Stimulated activated CD8-positive, alpha-beta memory T cell treated with anti-CD3 and anti-CD28 coated beads, Interleukin-7, amount 100 ng/mL, for 4 hours (primary cell): ENCODE measurements at places on chromosomes 1 and 21.

GRCh38 chr1:43879414-43879813 is 54.2 kb upstream of the ARTN start:
- no peak for DNase-seq

DNA sequence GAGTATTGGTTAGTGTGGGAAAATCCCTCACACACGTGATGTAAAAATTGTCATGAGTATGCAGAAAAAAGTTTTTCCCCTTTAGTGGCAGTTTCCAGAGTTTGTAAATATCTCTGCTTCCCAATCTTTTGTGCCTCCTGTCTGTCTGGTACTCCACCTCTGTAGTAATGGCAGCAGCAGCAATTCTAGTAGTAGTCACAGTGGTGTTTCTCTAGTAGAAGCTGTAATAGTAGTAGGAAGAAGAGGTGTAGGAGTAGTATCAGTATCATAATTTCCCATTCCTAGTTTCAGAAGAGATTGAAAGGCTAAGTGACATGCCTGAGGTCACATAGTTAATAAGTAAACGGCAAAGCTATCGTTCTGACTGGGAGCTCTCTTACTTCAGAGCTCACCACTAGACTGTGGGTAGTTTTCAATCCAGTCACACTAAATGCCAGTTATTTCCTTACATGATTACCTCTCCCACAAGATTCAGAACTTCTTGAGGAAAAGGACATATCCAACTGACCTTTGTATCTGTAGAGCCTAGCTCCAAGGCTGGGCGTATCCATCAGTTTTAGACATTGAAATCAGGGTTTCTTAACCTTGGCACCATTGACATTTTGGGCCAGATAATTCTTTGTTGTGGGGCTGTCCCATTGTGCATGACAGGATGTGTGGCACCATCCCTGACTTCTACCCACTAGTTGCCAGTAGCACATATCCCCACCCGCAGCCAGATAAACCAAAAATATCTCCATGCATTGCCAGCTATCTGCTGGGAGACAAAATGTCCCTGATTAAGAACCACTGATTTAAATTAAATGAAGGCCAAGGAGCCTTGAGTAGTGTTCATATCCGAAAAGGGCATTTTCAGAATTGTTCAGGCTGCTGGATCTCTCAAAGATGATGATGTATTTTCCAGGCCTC is 135.9 kb downstream of the FGGY start:
- no peak for DNase-seq

GRCh38 chr1:15885269-15885668 is 37.8 kb downstream of the SPEN start:
- DNase-seq = no peak

DNA sequence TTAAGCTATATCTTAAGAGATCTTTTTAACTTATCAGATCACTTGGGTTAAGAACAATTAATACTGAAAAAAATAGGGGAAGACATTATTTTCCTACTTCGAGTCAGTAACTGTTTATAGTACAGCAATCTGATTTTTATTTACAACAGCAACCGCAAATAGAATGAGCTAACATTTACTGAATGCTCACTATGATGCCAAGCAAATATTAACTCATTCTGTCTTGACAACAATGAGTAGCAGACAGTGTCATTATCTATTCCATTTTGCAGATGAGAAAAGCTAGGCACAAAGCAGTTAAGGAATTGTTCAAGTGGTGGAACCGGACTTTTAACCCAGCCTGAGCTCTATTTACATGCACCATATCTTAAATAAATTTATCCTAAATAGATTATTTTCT is 273.7 kb downstream of the NTNG1 start:
- DNase-seq = no peak

DNA sequence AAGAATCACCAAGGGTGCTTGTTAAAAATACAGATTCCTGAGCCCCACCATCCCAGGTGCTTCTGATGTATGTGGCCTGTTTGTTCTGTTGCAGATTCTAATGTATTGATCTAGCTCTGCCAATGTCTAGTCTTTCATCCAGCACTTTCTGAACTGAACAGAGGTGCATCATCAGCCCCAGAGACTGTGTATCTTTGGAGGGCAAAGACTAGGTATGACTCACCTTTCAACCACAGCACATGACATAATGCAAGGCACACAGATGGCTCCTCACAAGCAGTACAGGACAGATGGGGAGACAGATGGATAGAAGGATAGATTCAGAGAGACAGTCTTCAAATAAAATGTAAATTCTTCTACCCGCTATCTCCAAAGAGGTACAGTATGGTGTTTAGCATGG is 32.3 kb downstream of the CD58 start:
- no peak for DNase-seq

DNA sequence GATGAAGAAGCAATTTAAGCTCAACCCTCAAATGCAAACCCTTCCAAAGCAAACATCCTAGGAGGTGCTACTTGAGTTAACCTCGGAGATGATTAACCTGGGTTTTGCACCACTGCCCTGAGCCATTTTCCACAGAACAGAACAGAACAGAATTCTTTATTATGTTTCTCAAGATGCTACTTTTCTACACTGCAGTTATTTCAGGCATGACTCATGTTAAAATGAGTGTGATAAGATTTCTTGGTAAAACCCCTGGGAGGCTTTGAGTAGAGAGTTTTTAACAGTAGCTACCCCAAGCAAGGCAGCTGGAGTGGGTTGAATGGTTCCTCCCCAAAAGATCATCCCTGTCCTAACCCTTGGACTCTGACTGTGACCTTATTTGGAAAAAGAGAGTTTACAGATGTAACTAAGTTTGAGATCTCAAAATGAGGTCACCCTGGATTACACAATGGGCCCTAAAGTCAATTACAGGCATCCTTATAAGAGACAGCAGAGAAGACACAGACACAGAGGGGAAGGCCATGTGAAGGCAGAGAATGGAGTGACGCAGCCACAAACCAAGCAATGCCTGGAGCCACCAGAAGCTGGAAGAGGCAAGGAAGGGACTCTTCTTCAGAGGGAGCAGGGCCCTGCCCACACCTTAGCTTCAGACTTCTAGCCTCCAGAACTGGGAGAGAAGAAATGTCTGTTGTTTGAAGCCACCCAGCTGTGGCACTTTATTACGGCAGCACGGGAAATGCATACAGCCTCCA is 153.4 kb downstream of the ETS2 start:
- no peak for DNase-seq

DNA sequence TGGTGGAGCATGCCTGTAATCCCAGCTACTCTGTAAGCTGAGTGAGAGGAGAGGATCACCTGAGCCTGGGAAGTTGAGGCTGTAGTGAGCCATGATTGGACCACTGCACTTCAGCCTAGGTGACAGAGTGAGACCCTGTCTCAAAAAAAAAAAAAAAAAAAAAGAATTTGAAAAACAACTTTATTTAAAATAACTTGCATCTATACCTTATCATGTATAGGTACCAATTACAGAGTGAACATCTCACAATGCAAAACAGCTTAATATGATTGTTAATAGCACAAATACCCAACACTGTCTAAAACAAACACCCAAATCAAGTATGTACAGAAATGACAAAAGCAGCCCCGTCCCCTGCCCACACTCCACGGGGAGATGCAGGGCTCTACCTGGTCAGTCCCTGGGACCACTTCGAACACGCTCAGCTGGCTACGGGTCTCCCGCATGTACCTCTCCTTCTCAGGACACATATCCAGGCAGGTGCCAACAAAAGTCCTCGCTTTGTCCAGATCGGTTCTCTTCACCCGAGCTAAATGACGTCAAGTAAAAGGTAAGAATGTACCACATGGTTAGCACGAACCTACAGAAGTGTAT is 10.5 kb downstream of the MCM3AP start:
- no peak for DNase-seq

DNA sequence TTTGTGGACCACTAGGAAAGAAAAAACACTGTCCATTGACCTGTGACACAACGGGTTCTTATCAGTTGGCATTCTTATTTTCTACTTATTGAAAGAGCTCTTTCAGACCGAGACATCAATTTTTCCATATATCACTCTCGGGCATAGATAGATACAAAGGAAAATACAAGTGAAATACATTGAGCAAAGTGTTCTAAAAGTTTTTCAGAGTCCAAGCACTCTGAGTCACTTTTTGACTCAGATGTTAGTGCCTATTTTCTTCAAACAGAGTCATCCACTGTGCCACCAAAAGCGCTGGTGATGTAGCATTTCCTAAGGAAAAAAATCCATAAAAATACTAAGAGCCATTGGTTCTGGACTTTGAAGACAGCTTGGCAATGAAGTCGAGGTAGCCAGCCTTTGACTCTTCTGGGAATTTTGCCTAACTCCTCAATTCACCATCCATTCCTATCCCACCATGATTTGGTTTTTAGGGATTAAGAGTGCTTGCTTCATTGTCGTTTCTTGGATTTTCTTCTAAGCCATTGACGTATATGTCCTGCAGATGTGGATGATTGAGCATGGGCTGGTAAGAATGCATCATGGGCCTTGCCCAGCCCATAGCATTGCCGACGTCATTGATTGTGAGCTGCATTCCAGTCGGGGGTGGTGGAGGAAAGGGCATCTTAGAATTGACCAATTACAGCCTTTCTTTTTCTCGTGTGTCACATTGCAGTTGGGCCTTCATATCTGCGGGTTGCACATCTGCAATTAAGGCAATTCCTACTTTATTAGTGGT is 10.6 kb downstream of the GALNT2 start:
- no peak for DNase-seq

DNA sequence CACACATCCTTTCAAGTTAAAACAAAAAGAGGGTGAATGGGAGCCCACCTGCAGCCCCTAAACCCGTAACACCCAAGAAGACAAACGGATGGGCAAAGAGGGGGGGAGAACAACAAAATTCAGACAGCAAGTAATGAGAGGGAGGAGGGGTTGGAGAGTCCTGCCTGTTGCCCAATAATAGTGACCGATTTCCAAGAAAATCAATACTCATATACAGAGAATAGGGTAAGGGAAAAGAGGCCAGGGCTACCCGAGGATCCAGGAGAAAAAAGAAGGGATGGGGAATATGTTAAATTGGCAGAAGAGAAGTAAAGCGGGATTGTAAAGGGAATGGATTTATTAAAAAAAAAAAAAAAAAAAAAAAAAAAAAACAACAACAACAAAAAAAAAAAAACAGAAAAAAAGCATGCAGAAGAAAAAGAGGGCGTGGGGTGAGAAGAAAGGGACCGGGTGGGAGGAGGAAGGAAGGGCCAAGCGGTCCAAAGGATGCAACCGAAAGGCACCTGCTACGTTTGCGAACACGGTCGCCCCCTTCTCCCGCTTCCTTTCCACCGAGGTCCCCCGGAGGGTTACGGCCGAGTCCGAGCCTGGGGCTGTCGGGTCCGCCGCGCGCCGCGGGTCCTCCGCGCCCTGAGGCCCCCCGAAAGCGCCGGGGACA is 930 bp downstream of the SLC30A10 start:
- no peak for DNase-seq

GRCh38 chr1:34786521-34787325 is 5.7 kb downstream of the GJB3 start:
- peak; percentile 21 for DNase-seq

- no peak for DNase-seq
Observed at GRCh38 chr1:245698860-245699259, 544.1 kb downstream of the KIF26B start.

DNA sequence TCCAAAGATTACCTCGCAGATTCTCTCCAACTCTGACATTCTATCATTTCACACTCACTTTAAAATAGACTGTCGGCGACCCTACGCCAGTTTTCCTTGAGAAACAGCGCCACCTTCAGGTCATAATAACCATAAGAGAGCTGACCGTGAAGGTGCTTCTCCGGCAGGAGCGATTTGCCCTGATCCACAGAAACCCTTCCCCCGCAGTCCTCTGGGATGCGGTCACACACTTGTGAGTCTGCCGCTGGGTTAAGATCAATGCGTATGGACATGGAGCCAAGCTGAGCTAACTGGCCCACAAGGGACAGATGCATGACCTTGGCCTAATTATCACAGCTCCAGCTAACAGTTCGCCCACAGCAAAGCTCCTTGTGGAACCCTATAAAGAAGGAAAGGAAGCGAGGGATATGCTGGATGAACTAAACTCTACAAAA is 32.8 kb upstream of the IFNAR2 start:
- peak; percentile 39 for DNase-seq

DNA sequence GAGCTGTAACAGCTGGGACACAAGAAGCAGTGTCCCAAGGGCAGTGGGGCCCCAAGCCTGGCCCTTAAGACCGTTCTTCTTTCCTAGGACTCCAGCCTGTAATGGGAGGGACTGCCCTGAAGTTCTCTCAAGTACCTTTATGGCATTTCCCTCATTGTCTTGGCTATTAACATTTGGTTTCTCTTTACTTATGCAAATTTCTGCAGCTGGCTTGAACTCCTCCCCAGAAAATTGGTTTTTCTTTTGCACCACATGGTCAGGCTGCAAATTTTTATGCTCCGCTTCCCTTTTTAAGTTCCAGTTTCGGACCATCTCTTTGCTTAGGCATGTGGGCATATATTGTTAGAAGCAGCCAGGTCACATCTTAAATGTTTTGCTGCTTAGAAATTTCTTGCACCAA is 3.1 kb upstream of the MROH9 start:
- DNase-seq = no peak

DNA sequence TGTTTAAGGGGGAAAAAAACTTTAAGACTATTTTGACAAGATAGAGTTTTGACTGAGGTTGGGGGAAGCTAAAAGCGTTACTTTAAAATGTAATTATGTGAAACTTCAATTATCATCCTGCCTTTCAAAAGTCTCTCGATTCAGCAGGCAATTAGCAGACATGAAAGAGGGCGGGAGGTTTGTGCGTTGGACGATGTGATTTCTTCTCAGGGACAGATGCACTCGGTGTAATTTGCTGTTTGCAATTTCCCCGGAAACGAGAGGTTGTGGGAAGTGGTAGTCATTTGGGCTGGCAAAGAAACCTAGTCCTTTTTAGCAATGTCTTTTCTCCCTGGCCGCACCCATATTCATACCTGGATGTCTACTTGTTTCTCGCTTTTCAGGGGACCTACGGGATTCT is 27.1 kb downstream of the KAZN start:
- DNase-seq = no peak

GRCh38 chr21:26918323-26919079 is 48.4 kb downstream of the ADAMTS5 start:
- no peak for DNase-seq

DNA sequence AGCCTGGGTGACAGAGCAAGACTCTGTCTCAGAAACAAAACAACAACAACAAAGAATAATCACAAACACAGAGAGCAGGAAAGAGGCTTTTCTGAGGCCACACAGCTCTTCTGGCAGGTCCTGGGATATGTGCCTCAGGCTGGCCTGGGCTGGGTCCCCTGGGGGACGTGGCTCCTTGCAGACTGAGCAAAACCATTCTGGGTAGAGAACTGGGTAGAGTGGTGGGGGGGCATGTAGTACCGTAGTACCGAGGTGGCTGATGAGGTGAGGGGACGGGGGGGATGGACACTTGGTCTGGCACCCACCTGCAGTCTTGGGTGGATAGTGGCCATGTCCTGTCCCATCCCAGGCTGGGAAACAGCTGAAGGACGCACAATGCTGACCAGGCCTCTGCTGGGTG is 6.0 kb downstream of the TMEM82 start:
- no peak for DNase-seq

- no peak for DNase-seq
Observed at GRCh38 chr1:117685936-117686806, 80.3 kb downstream of the TENT5C start.

- no peak for DNase-seq
Observed at GRCh38 chr1:60228041-60228491, 154.5 kb upstream of the C1orf87 start.
